Gastroesophageal sphincter (tissue), 4 donors: ENCODE measurements at places on chromosomes 5 and 9.

- peaks cover 16% of the 10 kb centered on the region for H3K27me3 ChIP-seq
- ATAC-seq, result no peak
Observed at GRCh38 chr5:1277331-1277730, 17.5 kb downstream of the TERT start.

DNA sequence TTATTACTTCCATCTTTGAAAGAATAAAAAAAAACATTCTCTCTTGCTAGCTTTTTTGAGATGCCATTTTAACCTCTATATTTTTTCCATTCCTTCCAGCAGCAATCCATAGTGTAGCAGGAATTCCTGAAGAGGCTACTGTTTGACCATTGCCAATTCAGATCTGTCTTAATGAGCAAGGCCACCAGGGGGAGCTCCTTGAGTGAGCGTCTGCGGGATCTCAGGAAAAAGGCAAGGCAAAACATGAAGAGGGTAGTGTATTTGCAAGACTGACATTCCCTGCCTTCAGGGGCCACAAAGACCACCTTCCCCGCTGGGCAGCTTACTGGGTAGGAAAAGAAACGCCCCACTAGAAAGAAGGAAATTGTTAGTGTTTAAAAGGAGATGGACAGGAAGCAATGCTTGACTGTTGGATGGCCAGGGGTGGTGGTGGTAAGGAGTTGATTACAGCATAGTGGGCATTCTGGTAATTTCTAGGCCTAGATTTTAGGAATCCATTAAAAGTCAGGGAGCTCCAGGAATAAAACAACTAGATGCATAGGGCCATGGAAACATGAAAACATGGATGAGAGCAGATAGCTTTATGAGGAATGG is 206.6 kb upstream of the HAPLN1 start:
- H3K36me3 ChIP-seq, result no peaks in the 10 kb centered on the region
- no peaks in the 10 kb centered on the region for H3K4me1 ChIP-seq
- no peak for ATAC-seq
- H3K27me3 ChIP-seq, result no peaks in the 10 kb centered on the region
- H3K27ac ChIP-seq, result no peak overlapping the region

GRCh38 chr9:94135222-94135621 is 51.0 kb downstream of the PTPDC1 start:
- H3K27ac ChIP-seq, result peak overlapping the region; percentile 90
- H3K4me3 ChIP-seq, result no peak overlapping the region
- peak; percentile 91 for ATAC-seq
- peaks cover 59% of the 10 kb centered on the region for H3K4me1 ChIP-seq
- no peaks in the 10 kb centered on the region for H3K36me3 ChIP-seq
- no peaks in the 10 kb centered on the region for H3K27me3 ChIP-seq

DNA sequence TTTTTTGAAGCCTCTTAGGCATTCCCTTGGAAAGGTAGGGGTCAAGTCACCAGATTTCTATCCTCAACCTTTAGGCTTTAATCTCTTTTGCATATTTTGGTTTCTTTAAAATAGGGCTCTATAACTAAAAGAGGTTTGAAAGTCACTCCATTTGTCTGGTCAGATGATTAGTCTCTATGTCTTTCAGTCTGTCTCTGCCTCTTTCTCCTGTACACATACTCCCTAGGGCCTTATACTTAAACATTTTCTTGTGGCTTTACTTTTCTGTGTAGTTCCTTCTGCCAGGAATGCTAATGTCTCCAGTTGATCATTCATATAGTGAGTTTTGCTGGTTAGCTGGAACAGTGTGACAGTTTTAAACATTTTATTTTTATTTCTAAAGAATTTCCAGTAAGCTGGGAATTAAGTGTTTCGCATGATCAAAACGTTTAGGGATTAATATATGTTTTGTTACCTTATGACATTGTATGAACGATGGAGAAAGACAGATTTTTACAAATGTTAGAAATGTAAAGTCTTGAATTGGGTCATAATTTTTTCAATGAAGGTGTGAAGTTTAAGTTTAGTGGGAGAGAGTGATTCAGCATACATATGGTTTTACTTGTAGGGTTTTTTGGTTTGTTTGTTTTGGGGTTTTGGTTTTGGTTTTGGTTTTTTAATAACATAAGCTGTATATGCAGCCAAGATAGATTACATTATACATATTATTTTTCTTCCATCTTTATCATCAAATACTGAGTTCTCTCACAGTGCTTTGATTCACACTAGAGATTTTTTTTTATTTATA is 90.6 kb downstream of the ZCCHC7 start:
- H3K27ac ChIP-seq, result no peak overlapping the region
- H3K27me3 ChIP-seq, result no peaks in the 10 kb centered on the region
- no peak overlapping the region for H3K4me3 ChIP-seq
- no peak for ATAC-seq
- H3K4me1 ChIP-seq, result no peaks in the 10 kb centered on the region

GRCh38 chr5:161660806-161661205 is 24.7 kb upstream of the GABRA6 start:
- ATAC-seq, result no peak
- no peaks in the 10 kb centered on the region for H3K36me3 ChIP-seq
- H3K27me3 ChIP-seq, result no peaks in the 10 kb centered on the region
- no peak overlapping the region for H3K27ac ChIP-seq
- H3K4me3 ChIP-seq, result no peak overlapping the region

DNA sequence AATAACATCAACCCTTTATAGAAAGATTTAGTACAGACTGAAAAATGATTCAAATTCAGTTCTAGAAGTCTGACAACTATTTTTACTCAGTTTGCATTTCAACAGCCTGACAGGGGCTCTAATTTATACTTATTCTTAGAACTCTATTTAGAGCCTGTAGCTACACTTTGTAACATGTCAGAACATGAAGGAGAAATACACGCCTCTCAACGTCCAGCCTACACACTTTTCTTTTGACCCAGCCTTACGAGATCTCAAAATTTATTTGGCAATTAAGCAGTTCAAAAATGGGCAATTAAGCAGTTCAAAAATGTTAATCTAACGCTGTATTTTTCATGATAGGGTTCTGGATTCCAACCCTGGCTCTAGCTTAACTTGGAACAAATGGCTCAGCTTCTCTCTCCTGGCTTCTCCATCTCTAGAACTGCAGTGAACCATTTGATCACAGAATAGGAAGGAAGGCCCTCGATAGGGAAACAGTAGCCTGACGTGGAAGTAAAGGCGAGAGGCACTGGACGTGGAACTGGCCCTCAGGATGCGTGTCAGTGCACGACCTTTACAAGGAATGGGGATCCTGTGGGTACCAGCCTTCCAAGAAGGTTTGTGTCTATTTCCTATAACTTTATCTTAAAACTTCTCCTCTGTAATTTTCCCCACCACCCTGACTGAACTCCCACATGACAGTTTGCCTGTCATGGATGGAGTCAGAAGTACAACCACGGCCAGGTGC is 66.4 kb downstream of the PRRT1B start:
- H3K4me3 ChIP-seq, result no peak overlapping the region
- H3K27me3 ChIP-seq, result no peaks in the 10 kb centered on the region
- no peak overlapping the region for H3K27ac ChIP-seq
- peaks cover 47% of the 10 kb centered on the region for H3K4me1 ChIP-seq
- no peak for ATAC-seq
- no peaks in the 10 kb centered on the region for H3K36me3 ChIP-seq

- ATAC-seq, result no peak
- H3K27ac ChIP-seq, result no peak overlapping the region
- H3K27me3 ChIP-seq, result no peaks in the 10 kb centered on the region
- H3K36me3 ChIP-seq, result no peaks in the 10 kb centered on the region
- no peaks in the 10 kb centered on the region for H3K4me1 ChIP-seq
Observed at GRCh38 chr5:9340085-9340484, 205.8 kb downstream of the SEMA5A start.

- ATAC-seq, result no peak
- no peaks in the 10 kb centered on the region for H3K4me1 ChIP-seq
- no peak overlapping the region for H3K27ac ChIP-seq
Observed at GRCh38 chr5:11007269-11007870, 246.3 kb upstream of the DAP start.

- no peaks in the 10 kb centered on the region for H3K36me3 ChIP-seq
- ATAC-seq, result peak; percentile 34
- no peaks in the 10 kb centered on the region for H3K27me3 ChIP-seq
Observed at GRCh38 chr9:123033864-123034601, 566 bp downstream of the GPR21 start.

- no peaks in the 10 kb centered on the region for H3K4me1 ChIP-seq
- no peak for ATAC-seq
- H3K27me3 ChIP-seq, result no peaks in the 10 kb centered on the region
Observed at GRCh38 chr5:101435768-101436167, 532.7 kb upstream of the ST8SIA4 start.

- H3K4me1 ChIP-seq, result no peaks in the 10 kb centered on the region
- no peak overlapping the region for H3K27ac ChIP-seq
- no peaks in the 10 kb centered on the region for H3K36me3 ChIP-seq
- no peak overlapping the region for H3K4me3 ChIP-seq
- no peaks in the 10 kb centered on the region for H3K27me3 ChIP-seq
- ATAC-seq, result no peak
Observed at GRCh38 chr5:92909602-92909962, 671.4 kb downstream of the NR2F1-AS1 start.

DNA sequence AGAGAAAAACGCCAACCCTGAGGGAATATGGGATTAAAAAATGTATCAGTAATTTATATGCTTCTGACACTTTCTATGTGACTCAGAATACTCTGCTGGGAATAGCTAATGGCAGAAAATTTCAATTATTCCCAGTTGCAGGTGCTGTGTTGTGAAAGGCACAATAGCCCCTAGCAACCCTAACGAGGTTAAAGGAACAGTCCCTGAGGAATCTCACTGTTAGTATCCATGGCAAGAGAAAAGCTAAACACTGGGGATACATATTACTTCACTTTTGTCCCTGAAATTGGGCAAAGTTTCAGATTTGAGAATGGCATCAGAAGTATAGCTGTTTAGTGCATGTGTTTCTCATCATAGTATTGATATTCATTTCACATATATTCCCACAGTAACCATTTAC is 555.0 kb downstream of the RAB3C start:
- ATAC-seq, result no peak
- no peaks in the 10 kb centered on the region for H3K27me3 ChIP-seq
- no peak overlapping the region for H3K27ac ChIP-seq
- H3K4me1 ChIP-seq, result no peaks in the 10 kb centered on the region
- H3K4me3 ChIP-seq, result no peak overlapping the region

DNA sequence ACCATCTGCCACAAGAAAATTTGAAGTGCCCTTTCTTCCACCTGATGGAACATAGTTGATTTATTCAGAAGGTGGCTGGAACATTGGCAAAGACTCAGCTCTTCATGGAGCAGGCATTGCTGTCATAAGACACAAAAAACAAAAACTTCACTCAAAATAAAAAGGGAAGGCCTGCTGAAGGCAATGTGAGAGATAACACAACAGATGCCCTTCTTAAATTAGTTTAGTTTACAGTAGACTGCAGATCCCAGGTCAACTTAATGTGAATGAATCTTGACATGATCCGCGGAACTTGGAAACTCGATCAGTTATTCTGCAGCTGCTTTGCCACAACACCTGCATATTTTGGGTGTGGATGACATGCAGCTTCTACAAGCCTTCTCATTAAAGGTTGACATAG is 159.8 kb upstream of the PLCXD3 start:
- H3K4me3 ChIP-seq, result no peak overlapping the region
- no peak for ATAC-seq
- H3K4me1 ChIP-seq, result no peaks in the 10 kb centered on the region
- H3K27ac ChIP-seq, result no peak overlapping the region

- no peak overlapping the region for H3K27ac ChIP-seq
- H3K27me3 ChIP-seq, result no peaks in the 10 kb centered on the region
- peaks cover 49% of the 10 kb centered on the region for H3K36me3 ChIP-seq
- H3K4me1 ChIP-seq, result no peaks in the 10 kb centered on the region
Observed at GRCh38 chr5:129113867-129114266, 19.3 kb downstream of the ISOC1 start.

- no peaks in the 10 kb centered on the region for H3K36me3 ChIP-seq
- H3K4me3 ChIP-seq, result no peak overlapping the region
- H3K4me1 ChIP-seq, result no peaks in the 10 kb centered on the region
- no peaks in the 10 kb centered on the region for H3K27me3 ChIP-seq
- H3K27ac ChIP-seq, result no peak overlapping the region
- ATAC-seq, result no peak
Observed at GRCh38 chr9:80883826-80884579, 805.3 kb downstream of the TLE1 start.

DNA sequence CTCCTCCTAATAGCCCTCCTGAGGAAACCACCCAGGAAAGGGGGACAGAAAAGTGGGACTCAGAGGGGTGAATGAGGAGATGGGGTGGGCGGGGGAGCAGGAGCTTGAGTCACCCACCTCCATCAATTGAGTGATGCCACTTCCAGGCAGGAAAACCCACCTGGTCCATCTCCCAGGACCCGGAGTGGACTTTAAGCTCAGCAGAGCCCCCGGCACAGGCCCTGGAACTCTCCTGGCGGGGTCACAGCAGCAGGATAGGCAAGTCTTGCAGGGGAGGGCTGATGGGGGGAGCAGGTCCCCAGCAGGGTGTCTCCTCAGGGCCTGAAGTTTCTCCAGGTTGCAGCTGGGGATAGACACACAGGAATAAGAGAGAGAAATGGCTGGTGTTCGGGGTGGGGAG is 40.8 kb downstream of the LHX2 start:
- no peaks in the 10 kb centered on the region for H3K36me3 ChIP-seq
- peaks cover 17% of the 10 kb centered on the region for H3K27me3 ChIP-seq

- H3K36me3 ChIP-seq, result no peaks in the 10 kb centered on the region
- H3K4me1 ChIP-seq, result peaks cover 2% of the 10 kb centered on the region
- H3K4me3 ChIP-seq, result no peak overlapping the region
- no peak overlapping the region for H3K27ac ChIP-seq
- no peak for ATAC-seq
Observed at GRCh38 chr5:144183254-144183889, 12.7 kb downstream of the KCTD16 start.

DNA sequence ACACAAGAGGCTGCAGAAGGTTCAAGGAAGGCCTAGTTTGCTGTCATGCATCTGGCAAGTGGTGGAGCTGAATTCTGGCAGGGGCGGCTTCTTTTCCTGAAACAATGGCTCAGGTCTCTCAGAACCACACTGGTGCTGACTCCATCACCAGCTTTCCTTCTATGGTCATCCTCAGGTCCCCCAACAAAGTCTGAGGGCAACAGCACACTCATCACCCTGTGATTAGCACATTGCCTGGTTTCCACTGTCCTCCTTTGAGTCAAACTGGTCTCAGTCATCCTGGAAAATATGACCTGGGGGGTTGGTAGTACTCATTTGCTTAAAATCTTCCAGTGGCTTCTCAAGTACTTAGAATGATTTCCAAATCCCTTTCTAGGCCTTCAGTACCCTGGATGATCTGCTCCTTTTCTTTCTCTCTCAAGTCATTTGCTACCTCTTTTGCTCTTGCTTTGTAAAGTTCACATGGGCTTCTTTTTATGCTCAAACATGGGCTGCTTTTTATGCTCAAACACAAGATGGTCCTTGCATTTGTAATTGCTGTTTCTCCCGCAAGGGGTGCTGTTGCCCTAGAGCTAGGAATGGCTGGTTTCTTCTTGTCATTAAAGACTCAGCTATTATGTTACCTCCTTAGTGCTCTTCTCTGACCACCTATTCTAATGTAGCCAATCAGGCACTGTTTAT is 144.9 kb downstream of the ALDH1A1 start:
- no peaks in the 10 kb centered on the region for H3K36me3 ChIP-seq
- no peak overlapping the region for H3K27ac ChIP-seq
- no peak for ATAC-seq
- no peaks in the 10 kb centered on the region for H3K27me3 ChIP-seq
- H3K4me3 ChIP-seq, result no peak overlapping the region
